Urinary bladder (tissue), 4 donors: ENCODE measurements at places on chromosomes 6 and 20. TPM values are rescaled to one million over a fixed set of nuclear protein-coding genes. Genes with fewer than 3 reads are reported as not detected.

Gene CENPQ
- polyA plus RNA-seq: 6.8 TPM

Gene E2F1
- polyA plus RNA-seq: 3.5 TPM

Gene CLDN20
- 0.06 TPM for polyA plus RNA-seq

Gene DACT2
- 0.60 TPM for polyA plus RNA-seq

Gene SLC12A5
- 1.5 TPM for polyA plus RNA-seq

Gene KIAA1755
- polyA plus RNA-seq: 6.1 TPM

Gene CTCFL
- polyA plus RNA-seq: not detected

Gene GJA1
- 117 TPM for polyA plus RNA-seq

Gene HLA-DQB2
- 0.10 TPM for polyA plus RNA-seq

- DNase-seq: no peak
These were observed 6.1 kb upstream of the C6orf58 start for GRCh38 chr6:127570739-127571389.

- no peak for DNase-seq
These were observed 21.9 kb upstream of the SGK2 start for GRCh38 chr20:43536817-43537440.

DNA sequence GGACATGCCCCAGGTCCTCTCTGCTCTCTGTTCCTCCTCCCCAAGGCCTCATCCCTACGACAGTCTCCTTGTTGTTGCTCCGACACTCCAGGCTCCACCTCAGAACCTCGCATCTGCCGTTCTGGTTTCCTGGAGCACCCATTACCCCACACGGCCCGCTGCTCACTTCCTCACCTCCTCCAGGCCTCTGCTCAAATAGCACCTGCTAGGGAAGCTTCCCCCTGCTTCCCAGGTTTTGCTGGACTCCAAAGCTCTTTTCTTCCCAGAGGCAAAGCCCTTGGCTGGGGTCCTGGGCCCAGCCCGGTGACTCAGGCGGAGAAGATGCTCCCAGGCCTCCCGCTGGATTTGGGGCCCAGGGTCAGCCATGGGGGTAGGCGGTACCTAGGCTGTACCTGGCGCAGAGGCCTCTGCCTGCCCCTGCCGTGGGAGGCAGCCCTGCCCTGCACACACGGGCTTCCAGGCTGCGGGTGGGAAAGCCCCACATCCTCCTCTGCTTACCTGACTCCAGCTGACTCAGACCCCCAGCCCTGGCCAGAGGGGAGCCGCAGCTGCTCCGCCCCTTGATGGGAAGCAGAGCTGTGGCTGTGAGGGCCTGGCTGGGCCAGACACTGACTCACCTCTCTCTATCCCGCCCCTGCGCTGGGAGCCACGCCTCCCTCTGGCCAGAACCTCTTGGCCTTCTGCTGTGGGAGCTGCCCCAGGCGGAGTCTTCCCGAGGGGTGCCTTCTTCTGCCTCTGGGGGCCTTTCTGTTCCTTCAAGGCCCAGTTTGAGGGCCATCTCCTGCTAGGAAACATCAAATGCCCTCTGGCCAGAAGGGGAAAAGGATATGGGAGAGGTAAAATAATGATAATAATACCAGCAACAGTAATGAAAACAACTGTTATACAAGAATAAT lies 130.5 kb downstream of the CEBPB start:
- DNase-seq: no peak

DNA sequence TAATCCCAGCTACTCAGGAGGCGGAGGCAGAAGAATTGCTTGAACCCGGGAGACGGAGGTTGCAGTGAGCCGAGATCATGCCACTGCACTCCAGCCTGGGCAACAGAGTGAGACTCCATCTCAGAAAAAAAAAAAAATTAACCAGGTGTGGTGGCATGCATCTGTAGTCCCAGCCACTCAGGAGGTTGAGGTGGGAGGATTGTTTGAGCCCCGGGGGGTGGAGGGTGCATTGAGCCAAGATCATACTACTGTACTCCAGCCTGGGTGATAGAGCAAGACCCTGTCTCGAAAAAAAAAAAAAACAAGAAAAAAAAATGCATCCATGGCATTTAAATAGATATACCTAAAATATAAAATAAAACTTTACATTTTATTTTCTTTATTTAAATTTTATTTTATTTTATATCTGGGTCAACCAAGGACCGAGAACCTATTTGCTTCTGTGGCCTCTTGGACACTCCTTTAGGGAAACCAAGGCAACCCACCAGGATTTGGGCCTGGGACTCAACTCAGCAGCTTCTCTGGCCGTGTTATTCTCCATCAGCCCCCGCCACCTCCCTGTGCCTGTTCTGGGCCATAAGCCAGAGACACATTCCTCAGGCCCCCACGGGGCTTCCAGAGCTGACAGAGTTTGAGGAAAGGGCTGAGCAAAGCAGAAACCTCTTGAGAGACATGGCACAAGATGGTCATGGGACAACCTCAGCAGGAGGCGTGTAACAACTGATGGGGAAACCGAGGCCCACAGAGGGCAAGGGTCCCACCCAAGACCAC lies 6.2 kb downstream of the SNTA1 start:
- no peak for DNase-seq

DNA sequence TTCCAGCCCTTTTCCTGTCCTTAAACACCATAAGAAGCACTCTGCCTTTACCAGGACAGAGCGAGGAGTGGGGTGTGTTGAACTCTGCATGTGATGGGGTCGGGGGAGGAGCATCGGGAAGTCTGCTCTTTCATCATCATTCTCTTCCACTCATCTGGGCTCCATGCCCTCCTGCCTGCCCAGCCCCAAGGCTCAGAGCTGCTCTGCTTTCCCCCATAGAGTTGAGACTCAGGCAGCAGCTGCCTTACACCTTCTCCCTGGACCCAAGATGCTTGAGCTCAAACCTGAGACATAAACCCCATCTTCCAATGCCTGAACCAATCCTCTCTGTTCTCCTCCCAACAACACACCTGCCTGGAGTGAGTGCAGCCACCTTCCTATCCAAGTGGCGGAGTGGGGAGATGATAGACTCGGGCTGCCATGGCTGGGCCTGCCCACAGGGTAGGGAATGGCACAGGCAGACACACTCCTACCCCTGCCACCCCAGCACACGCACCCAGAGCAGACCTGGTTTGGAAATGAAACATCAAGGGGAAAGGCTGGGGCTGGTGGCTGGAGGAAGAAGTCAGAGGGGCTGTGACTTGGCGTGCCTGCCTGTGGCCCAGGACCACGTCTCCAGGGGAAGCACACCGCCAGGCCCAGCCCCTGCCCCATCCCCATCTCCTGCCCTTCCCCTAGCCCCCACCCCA lies 28.4 kb downstream of the TFEB start:
- no peak for DNase-seq

GRCh38 chr6:34412643-34413214 lies 13.1 kb downstream of the RPS10 start:
- DNase-seq: no peak

GRCh38 chr6:331622-332521 lies 39.6 kb downstream of the DUSP22 start:
- DNase-seq: no peak

DNA sequence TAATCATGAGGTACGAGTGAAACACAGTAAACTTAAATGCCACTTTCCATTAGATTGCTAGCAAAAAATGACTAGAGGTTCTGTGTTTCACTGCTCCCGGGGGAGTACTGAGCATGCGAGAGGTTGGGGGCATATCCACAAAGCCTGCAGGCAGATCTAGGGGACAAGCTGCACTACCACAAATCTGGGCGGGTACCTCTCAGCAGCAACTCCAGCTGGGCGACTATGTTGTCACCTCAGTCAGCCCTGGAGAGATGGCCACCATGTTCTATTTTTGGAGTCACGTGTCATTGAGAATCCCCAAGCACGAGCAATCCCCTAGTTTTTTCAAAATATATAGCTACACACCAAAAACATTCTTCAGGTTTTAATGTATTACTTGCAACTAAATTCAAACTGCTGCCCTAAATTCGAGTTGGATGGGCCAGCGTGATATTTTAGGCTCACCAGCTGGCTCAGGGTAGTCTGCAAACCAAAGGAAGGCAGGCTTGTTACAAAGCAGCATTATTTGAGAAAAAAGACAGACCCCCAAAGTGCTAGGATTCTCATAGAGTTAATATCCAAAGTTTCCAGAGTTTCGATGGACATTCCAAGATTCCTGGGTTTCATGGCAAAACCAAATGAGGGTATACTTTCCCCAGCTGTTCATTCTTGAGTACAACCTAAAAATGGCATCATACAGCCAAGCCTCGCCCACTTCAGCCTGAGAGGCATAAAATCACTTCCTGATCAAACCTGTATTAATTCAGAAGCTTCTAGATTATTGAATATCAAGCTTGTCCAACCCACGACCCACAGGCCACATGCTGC lies 24.1 kb upstream of the MYLIP start:
- DNase-seq: no peak

GRCh38 chr6:157133856-157134255 lies 189.5 kb downstream of the TMEM242 start:
- no peak for DNase-seq

GRCh38 chr20:48523191-48523995 lies 304.4 kb downstream of the PREX1 start:
- peak; percentile 58 for DNase-seq

GRCh38 chr6:127201321-127201720 lies 65.3 kb upstream of the RNF146 start:
- no peak for DNase-seq

GRCh38 chr6:40755046-40755681 lies 168.0 kb upstream of the LRFN2 start:
- DNase-seq: no peak

GRCh38 chr6:20569000-20569610 lies 34.8 kb downstream of the CDKAL1 start:
- DNase-seq: no peak

GRCh38 chr6:150646228-150646627 lies 46.5 kb downstream of the PLEKHG1 start:
- DNase-seq: no peak

DNA sequence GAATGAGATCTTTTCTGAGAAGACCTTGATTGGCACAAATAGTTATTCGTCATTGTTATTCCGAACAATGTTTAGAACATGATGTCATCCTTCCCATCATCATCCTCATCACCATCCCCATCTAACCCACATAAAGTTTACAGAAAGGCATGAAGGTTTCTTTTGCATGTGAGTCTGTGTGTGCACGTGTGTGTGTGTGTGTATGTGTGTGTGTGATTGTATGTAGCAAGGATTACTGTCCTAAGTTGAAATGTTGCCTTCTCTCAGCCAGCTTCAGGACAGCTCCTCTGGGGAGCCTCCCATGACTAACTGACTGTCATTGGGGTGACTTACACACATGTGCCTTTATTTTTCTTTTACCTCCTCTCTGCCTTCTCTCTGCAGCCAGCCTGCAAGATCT lies 113.5 kb downstream of the SLC22A3 start:
- DNase-seq: no peak

GRCh38 chr20:6814945-6815344 lies 47.5 kb downstream of the BMP2 start:
- no peak for DNase-seq

DNA sequence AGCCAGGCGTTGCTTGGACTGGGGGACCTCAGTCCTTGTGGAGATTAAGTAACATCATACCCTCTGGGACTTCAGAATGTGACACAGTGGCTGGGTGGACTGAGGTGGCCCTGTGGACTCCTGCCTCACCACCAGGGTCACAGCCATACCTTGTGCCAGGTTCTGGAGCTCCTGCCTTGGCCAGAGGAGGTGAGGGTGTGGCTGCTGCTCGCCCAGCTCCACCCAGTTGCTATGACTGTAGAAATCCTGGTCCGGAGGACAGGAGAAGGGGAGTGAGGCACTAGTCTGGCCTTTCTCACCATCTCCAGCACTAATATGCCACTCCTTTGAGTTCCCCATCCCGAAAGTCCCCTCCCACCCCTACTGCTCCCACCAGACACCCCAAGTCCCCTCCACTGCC lies 1.9 kb downstream of the VWA7 start:
- DNase-seq: no peak

DNA sequence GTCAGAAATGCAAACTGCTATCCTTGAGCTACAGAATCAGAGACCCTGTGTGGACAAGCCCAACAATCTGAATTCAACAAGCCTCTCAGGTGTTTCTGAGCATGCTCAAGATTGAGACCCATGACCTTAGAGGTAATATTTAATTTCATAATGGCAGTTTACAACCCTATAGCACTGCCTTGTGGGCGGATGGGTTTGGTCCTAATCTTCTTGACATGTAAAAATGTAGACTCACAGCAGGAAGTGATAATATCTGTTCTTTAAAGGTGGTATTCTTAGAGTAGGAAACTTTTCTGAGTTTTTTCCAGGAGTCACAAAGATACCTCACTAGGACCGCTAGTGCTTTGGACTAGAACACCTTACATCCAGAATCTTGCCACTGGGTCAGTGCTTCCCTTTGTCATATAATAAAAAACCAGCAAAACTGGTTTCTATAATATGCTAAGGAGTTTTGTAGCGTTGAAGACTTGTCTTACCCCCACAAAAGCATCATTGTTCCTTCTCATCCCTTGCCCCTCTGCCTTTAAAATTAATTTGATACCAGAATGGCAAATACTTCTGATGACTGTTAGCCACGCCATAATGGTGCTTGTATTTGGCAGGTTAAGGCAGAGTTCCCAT lies 52.6 kb downstream of the E2F3 start:
- DNase-seq: no peak

- no peak for DNase-seq
These were observed 70.4 kb upstream of the SIRPA start for GRCh38 chr20:1824834-1825233.

GRCh38 chr20:49337357-49337756 lies 59.5 kb upstream of the ZNFX1 start:
- DNase-seq: no peak

DNA sequence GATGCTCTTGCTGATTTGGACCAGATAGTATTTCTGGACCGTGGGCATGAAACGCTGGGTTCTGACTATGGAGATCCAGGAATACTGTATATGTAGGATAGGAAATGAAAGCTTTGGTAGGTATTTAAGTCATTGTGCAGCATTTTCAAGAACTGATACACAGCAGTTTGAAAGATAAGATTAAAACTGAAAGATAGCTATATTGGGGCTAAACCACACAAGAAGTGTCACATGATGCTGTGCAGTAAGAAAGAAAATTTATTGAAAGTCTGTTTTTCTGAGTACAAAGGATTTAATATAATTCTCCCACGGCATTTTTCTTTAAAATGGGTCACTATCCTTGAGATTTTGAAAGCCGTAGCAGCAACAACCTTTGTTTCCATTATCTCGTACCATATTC lies 305 bp downstream of the IL17A start:
- no peak for DNase-seq

GRCh38 chr6:79801362-79801761 lies 146.0 kb downstream of the ELOVL4 start:
- DNase-seq: no peak

DNA sequence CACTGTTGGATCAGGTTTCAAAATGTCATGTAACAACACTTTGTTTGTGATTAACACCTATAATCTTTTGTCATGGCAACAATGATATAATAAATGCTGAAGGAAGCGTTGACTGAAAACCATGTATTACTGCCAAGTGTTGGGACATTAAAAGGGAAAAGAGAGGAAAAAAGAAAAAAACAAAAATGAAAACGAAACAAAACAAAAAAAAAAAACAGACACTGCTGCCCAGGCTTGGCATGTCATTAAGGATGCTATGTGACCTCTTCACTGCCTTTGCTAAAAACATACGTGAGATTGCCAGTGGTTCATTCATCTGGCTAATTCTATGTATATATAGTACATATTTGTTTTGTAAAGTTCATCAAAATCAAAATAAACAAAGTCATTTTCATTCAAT lies 516.7 kb upstream of the RNF217 start:
- no peak for DNase-seq

- DNase-seq: no peak
These were observed 4.7 kb downstream of the GMPR start for GRCh38 chr6:16243055-16243454.

GRCh38 chr6:142805042-142805441 lies 139.9 kb downstream of the HIVEP2 start:
- no peak for DNase-seq
